ENCODE measurements at places on chromosomes 1 and 21.

DNA sequence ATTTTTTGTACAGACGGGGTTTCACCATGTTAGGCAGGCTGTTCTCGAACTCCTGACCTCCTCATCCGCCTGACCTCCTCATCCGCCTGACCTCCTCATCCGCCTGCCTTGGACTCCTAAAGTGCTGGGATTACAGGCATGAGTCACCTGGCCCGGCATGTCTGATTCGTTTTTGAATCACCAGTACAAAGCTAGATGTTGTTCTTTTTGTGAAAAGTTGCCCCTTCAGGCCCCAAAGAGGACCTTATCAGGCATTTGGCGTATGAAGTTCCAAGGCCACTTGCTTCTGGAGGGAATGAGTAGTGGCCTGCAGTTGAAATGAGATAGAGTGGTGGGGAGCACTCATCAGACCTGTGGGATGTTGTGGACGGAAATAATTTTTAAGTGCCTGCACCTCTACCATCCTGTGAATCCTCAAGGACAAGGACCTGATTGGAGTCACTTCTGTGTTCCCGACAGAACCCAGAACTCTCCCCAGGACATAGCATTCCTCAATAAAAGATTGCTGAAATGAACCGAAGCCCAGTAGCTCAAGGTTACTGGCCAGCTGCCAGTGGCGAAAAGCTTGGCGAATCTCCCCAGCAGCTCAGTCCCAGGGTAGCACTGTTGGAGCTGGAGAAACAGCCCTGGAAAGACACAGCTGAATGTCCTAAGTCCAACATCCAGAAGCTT lies 50.1 kb downstream of the NDUFS5 start:
- DNase-seq: no peak

- DNase-seq: no peak
Measured at GRCh38 chr1:39490596-39491145, 765 bp upstream of the BMP8A start.

- no peak for DNase-seq
Measured at GRCh38 chr1:161214369-161214768, 726 bp upstream of the FCER1G start.

DNA sequence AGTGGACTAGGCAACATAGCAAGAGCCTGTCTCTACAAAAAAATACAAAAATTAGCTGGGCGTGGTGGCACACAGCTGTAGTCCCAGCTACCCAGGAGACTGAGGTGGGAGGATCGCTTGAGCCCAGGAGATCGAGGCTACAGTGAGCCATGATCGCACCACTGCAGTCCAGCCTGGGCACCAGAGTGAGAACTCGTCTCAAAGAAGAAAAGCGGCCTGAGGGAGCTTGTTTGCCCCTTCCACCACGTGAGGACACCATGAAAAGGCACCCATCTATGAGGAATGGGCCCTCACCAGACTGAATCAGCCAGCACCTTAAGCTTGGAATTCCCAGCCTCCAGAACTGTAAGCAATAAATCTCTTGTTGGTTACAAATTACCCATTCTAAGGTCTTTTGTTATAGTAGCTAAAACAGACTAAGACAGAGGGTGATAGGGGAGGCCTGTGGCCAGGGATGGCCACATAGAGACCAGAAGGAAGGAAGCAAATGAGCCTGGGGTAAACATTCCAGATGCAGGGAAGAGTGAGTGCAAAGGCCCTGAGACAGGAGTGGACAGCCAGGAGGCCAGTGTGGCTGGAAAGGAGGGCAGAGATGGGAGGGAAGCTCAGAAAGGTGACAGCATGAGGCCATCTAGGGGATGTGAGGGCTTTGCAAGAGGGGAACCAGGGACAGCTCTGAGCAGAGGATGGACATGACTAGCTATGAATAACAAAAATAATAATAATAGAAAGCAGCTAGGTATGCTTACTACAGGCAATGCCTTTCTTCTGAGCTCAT lies 120.1 kb downstream of the MATN1 start:
- no peak for DNase-seq

GRCh38 chr21:27192281-27192949 lies 225.5 kb upstream of the ADAMTS5 start:
- no peak for DNase-seq

DNA sequence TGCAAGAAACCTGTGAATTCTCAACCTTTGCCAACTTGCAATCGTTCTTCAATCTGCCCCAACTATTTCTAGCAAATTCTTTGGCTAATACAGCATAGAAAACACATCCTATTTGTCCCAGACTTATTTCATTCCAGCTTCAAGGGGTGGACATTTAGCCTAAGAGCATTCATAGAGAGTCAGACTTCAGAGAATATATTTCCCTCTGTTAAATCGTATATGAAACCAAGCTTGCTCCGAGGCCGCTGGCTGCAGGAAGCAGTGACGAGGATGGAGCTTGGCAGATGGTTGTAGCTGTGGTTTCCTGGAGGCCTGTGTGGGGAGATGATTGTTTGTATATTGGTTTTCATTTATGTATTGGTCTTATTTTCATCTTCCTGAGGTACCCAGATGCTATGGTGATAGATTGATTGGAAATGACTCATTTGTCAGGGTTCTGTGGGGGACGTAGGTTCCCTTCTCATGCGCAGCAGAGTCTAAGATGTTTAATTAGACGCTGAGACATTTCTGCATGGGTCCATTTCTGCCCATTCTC lies 26.1 kb downstream of the MAN1C1 start:
- DNase-seq: no peak

- DNase-seq: no peak
Measured at GRCh38 chr1:24659993-24660665, 17.0 kb downstream of the SRRM1 start.

GRCh38 chr21:29178926-29179325 lies 48.5 kb downstream of the MAP3K7CL start:
- no peak for DNase-seq

DNA sequence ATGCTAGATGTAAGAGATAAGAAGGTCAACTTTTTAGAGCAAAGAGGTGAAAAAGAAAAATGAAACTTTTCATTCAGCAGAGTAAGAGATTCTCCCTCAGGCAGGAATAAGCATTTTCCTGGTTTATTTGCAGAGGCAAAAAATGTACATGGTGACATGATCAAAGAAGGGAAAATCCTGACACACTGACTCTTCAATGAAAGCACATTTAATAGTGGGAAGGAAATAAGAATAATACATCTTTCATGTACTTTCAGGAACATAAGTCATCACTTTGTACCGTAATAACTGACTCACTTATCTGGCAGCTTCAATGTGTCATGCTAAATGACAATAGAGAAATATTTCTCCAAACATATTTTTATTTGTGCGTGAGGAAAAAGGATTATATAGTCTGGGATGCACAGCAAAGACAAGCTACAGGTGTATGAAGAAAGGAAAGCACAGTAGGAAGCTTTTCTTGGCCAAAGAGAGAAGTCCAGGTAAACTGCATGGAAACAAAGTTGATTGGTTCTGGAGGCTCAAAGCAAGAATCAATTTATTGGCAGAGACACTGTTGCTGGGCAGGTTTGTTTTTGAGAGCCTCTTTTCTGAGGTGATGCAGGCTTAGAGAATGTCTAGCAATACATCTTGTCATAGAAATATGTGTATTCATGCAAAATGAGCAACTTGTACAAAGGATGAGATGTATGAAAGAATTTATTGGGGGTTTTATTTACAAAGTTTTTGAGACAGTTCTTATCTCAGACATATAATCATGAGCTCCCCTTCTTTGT lies 1409.0 kb downstream of the PLA2G4A start:
- DNase-seq: no peak

DNA sequence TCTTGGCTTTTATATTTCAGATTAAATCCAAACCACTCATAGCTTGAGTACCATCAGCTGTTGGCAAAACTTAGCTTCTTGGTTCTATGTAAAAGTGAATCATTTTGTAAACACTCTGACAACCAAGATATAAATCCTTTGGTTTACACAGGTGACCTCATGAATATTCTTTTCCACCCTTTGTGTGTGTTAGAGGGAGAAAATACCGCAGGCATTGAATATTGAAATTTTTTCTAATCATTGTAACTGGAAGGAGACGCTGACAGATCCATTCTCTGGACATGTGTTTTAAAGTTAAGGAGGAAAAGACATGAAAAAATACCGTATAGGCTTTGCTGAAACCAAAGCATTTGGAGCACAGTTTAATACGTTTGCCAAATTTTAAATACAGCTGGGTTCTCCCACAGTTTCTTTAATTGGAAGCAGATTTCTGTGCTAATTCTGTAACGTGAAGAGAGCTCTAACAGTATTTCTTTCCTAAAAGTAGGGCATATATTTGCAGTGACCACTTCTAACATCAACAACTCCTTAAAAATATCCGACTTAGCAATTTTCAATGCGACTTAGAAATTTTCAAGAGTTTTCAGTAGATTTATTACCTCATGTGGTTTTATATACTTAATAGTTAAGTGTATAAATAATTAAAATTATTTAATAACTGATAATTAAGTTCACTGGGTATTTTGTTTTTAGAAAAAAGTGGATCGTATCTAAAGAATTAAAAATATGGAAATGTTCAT lies 388.2 kb downstream of the USP25 start:
- DNase-seq: no peak

GRCh38 chr1:235866205-235866912 lies at the start of gene LYST:
LYST (minus strand) TSS chr1:235866906; CDS start chr1:235830417, 36,489 bp downstream.
- DNase-seq: no peak

- DNase-seq: no peak
Measured at GRCh38 chr1:94122201-94122970, 1.4 kb upstream of the ABCA4 start.

- no peak for DNase-seq
Measured at GRCh38 chr1:113467991-113468390, 77.7 kb downstream of the MAGI3 start.

DNA sequence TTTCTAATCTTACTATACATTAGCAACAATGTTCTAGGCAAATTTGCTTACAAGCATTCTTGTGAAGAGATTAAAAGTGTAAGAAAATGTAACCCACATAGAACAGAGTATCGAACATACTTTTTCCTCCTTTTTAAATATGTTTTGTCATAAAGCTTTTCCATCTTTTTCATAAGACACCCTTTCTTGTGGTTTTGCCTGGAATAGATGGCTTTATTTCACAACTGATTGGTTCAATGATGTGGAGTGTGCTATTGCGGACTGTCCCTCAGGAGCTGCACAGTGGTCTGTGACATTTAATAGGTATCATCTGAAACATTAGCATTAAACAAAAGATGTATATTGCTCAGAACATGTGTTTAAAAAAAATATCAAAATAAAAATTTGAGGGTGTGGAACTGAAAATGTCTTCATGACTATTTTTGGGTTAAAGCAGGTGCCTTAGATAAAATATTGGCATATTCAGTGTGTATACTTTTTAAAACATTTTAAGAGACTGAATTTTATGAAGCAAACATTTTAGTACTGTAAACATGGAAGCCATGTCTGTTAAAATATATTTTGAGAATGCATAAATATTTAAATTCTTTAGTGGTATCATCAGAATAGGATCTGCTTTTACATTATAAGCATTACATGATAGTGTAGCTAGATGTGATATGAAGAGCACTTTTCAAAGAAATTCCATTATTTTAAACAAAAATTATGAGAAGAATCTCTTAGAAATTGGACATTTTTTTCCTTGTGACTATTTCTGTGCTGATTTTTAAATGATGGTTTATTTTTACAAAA lies 48.3 kb upstream of the C1orf146 start:
- no peak for DNase-seq

GRCh38 chr1:8541961-8542521 lies 224.1 kb downstream of the SLC45A1 start:
- DNase-seq: no peak

DNA sequence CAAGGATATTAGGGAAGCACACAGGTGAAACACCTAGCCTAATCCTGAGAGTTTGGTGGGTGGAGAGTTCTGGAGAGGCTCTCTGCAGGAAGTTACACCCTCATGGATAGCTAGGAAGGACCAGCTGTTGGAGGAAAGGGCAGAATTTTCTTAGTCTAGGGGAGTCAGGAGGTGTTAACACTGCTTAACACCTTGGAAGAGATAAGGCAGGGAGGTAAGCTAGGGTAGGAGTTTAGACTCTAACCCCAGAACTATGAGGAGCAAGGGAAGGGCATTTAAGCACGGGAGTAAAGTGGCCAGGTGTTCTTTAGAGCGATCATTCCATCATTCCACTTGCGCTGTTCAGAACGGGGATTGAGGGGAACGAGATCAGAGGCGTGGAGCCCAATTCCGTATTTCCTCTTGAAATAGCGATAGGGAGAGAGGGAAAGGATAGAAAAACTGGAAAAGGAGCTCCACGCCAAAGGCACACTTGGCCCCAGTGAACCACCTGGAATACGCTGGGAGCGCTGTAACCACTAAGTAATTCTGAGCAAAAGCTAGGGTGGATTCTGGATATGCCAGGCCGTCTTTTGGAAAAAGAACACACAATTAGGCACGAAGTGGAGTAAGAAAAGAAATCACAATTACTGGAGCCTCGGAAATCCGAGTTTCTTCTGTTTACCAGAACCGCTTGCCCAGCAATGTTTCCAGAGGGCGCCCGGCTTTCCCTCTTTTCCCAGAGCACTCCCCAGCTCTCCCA lies 1.5 kb upstream of the GPR137B start:
- no peak for DNase-seq

- DNase-seq: no peak
Measured at GRCh38 chr1:51732701-51733425, 116.0 kb downstream of the OSBPL9 start.

DNA sequence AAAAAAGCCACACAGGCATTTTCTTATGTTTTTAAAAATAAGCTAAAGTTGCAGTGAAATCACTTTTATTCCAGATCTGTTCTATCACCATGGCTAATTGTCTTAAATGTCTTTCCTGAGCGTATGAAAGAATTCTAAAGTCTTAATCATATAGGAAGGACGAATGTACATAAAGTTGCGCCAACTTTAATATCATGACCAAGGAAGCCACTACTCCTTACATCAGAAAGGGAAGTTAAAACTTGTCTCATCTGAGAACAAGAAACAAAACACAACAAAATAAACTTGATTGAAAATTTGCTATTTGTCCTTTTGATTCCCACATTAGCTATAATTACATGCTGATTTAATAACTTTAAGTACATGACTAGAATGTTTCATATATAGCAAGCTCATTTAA lies 26.5 kb downstream of the CNIH4 start:
- no peak for DNase-seq

GRCh38 chr1:242634732-242635131 lies 110.2 kb upstream of the PLD5 start:
- no peak for DNase-seq

DNA sequence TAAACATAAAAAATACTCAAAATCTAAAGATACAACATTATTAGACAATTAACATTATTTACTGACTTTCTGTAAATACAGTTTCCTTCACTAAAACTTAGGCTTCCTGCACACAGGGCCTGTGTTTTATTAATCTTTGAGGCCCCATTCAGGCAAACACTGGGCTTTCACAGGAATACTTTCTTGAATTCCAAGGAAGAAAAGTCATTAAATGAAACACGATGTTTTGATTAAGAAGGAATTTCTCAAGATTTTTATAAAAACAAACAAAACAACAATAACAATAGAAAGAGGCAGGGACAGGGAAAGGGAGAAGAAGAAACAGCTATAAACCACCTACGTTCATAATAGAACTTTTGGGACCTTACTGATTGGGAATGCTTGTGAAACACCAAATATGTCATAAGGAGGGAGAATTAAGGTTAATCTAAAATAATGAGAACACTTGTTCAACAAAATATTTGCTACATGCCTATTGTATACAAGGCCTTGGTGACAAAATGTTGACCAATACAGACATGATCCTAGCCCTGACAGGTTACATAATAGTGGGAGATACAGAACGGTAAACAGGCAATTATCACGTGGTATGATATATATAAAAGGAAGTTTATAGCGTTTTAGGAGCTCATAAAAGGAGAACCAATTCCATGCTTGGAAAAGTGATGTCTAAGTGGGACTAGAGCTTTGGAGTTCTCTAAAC lies 3.6 kb downstream of the DDAH1 start:
- no peak for DNase-seq

Measured in stimulated activated CD4-positive, alpha-beta T cell treated with anti-CD3 and anti-CD28 coated beads, Interleukin-15, amount 100 ng/mL, for 1 hour (primary cell).